NB4 (cell line): ENCODE measurements at places on chromosomes 1 and 21.
A peak's percentile ranks its signal among the peaks of the same experiment; 100 is the strongest.

GRCh38 chr1:234507626-234508387, 28.8 kb upstream of the TARBP1 start:
- DNase-seq, result no peak

GRCh38 chr1:4657244-4657789, 2.9 kb downstream of the AJAP1 start:
- no peak for DNase-seq

DNA sequence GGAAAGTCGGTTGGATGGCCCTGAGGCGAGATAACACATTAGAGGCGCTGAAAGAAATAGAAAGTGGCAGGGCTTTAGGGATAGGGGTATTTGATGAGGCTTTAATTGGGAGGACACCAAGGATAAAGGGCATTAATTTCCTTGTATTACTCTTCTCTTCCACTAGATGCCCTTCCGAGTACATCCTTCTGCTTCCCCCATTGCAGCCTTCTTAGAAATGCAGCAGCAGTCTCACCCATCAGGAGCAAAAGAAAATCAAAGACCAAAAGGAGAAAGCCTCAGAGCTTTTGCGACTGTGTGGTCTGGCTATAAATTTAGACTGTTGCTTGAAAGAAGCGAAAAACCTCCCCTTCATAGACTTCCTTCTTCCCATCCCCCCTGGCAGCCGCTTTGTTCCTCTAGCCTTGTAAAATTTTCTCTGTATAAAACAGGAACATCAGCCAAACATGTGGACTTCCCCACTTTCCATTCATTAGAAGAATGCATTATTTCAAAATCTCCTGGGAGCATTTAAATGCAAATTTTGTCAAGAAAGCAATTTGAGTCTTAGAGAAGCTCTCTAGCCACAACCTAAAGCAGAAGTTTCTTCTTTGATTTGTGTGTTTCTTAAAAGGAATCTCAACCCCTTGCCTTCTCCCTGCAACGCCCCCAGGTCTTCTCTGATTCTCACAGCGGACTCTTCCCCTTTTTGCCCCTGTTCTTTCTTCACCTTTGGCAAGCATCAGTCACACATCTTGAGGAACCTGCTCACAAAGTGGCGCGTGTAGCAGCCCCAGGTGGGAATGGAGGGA, 76.6 kb downstream of the NDUFS5 start:
- DNase-seq, result peak; percentile 88

GRCh38 chr1:68377098-68377497, 72.7 kb downstream of the RPE65 start:
- no peak for DNase-seq

- no peak for DNase-seq
These were observed 41.5 kb upstream of the CTBS start for GRCh38 chr1:84615790-84616189.

- DNase-seq, result no peak
These were observed 13.1 kb upstream of the KYAT3 start for GRCh38 chr1:89005286-89006151.

DNA sequence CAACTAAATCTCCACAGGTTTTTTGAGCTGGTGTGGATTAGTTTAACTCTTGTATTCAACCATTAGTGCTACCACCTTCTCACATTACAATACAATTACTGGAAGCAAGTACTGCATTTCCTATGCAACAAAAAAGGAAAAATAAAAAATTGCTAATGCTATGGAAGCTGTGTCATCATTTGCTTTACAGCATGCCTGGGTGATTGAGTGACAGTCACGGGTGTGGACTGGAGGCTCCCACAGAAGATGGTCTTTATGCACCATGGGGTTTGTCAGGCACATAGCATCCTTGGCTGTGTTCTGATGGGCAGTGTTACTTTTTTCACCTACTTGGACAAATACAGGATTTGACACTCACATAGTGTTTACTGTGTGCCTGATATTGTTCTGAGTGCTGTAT, 262.3 kb downstream of the TM2D1 start:
- no peak for DNase-seq

DNA sequence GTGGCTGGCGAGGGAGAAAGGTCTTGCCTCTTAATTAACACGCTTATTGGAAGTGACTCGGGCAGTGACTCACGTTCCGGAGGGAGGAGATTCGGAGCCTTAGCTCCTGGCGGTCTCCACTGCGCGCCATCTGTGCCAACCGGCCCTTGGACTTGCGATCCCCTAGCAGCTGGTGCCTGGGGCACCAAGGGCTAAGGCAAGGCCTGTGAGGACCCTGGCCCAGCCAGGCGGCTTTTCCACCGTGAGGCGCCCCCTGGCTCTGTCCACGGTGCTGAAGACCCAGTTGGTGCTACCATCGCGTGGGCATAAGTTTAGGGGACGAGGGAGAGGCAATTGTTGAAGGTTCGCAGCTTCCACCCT, 1.3 kb upstream of the SYT6 start:
- peak; percentile 44 for DNase-seq

DNA sequence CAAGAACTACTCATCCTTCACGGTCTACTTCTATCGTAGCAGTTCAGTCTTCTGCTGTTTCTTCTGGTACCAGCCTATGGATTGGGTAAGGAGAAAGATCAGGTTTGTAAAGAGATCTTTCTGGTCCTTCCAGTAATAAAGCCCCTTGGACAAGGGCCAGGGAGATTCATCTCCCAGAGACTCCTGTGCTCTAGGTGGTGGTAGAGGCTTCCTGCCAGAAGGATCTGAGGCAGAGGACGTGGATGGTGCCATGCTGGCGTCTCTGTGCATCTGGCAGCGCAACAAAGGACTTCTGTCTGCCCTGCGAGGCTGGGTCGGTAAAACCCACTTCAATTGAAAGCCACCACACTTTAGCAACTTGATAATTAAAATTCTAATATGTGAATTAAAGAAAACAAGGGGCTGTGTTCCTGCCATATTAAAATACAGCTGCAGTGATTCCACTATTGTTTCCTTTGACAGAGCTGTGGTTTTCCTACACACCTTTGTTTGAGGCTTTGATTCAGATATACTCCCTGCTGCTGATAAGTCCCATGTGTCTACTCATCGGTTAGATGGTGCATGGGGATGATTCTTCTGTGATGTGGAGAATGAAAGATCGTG, 73.6 kb downstream of the ROR1 start:
- no peak for DNase-seq

- DNase-seq, result no peak
These were observed 176.4 kb upstream of the PALMD start for GRCh38 chr1:99469550-99469971.

GRCh38 chr1:169288011-169288414, 79.6 kb downstream of the NME7 start:
- no peak for DNase-seq

DNA sequence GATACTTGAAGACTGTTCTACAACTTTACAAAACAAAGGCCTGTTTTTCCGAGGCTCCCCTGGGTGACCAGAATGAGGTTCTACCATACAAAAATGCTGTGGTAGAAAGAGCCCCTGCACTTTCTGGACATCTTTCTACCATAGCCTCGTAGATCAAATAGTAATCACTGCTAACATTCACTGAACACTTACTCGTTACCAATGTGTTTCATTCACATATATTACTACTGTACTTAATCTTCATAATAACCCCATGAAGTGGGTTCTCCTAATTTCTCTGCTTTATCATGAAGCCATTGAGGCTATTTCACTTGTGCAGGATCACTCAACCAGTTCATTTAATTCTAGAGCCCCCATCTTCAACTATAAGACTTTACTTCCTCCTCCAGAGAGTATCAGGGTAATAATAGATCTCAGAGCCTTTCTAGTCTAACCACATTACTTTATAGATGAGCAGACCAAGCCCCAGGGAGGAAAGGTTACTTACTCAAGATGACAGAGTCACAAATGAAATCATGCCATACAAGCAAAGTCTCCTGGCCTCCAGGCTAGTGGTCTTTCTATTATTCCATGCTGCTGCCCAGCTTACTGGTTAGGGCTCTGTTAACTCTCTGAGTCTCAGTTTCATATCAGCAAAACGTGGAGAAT, 46.7 kb upstream of the OSBPL9 start:
- peak; percentile 82 for DNase-seq

- DNase-seq, result peak; percentile 21
These were observed 534.4 kb upstream of the CXADR start for GRCh38 chr21:16978309-16978895.

DNA sequence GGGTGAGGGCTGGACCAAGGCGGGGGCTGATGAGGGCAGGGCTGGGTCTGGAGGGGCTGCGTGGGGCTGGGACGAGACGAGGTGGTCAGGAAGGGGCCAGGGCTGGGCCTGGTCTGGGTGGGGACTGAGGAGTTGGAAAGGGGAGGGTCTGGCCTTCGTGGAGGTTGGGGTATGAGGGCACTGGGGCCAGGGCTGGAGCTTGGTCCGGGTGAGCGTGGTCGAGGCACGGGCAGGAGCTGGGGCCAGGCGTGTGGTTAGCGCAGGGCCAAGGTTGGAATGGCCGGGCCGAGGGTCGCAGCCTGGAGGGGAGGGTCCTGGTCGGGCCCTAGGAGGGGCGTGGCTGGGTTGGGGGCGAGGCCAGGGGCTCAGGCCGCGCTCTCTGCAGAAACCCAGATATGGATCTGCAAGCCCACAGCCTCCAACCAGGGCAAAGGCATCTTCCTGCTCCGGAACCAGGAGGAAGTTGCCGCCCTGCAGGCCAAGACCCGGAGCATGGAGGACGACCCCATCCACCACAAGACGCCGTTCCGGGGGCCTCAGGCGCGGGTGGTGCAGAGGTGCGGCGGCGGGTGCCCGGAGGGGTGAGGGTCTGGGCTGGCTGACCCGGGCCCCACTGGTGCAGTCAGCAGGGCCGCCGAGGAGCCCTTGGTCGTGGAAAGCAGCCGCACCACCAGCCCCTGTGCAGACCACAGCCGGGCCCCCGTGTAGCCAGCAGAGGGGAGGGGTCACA, 9.0 kb downstream of the TTLL10 start:
- no peak for DNase-seq

- DNase-seq, result no peak
These were observed 149.5 kb upstream of the BACE2 start for GRCh38 chr21:41018431-41018830.

DNA sequence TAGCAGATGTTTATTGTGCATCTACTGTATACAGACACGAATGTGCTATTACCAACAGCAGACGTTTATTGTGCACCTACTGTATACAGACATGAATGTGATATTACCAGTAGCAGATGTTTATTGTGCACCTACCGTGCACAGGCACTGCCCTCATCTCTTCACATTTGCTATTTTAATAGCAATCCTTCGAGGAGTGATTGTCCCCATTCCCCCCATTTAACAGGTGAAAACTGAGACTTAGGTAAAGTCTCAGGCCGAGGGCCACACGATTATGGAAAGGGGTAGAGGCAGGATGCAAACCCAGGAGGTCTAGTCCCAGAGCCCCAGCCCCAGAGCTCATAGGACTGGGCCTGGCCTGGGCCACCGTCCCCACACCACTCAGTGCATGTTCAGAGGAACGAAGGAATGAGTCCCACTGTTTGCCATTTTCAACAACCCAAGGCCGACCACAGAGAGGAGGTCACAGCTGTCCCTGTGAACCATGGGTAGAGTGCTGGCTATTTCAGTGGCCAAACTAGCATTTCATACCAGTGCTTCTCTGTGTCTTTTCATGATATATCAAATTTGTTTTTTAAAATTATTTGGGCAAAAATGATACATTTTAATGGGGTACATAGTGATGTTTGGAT, 114.4 kb upstream of the TMEM51 start:
- DNase-seq, result no peak

- DNase-seq, result peak; percentile 29
These were observed 790 bp downstream of the TESK2 start for GRCh38 chr1:45490121-45490625.

GRCh38 chr21:32597205-32597604, 11.9 kb upstream of the TCP10L start:
- no peak for DNase-seq

GRCh38 chr1:32500387-32501209, 35.7 kb downstream of the ZBTB8B start:
- DNase-seq, result peak; percentile 79

- no peak for DNase-seq
These were observed 179.6 kb downstream of the RUNX1 start for GRCh38 chr21:34869545-34869944.

DNA sequence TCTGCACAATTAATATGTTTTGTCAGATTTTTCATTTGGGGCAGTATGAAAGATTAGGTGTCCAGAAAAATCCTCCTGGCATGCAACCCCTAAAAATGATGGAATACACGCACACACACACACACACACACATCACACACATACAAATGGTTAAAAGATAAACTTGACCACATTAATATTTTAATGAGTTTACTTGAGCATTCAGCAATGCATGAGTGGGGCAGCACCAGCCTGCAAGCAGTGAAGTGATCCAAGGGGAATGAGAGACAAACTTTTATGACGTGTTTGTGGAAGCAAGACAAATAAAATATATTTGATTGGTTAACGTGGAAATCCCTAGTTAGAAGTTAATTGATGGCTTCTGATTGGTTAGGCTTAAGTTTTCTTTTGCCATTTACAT, 29.1 kb upstream of the SOAT1 start:
- DNase-seq, result no peak

DNA sequence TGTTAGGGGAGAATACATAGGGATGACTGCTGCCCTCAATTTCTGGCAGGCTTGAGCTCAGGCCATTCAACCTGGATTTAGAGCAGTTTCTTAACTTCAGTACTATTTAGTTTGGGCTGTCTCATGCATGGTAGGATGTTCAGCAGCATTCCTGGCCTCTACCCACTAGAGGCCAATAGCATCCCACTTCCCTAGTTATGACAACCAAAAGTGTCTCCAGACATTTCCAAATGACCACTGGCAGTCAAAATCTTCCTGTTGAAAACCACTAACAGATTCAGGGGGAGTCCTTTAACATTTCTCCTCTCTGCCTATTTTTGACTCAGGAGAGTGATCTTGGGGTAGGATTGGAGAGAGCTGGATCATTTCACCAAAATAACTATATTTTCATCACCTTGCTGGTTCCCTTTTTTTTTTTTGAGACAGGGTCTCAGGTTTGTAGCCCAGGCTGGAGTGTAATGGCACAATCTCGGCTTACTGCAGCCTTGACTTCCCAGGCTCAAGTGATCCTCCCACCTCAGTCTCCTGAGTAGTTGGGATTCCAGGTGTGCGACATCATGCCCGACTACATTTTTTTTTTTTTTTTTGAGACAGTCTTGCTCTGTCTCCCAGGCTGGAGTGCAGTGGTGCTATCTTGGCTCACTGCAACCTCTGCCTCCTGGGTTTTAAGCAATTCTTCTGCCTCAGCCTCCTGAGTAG, 8.7 kb downstream of the GNAT2 start:
- no peak for DNase-seq

GRCh38 chr1:207713529-207713928, 38.3 kb upstream of the CD46 start:
- no peak for DNase-seq

GRCh38 chr1:115685029-115685705, 43.4 kb downstream of the VANGL1 start:
- no peak for DNase-seq

DNA sequence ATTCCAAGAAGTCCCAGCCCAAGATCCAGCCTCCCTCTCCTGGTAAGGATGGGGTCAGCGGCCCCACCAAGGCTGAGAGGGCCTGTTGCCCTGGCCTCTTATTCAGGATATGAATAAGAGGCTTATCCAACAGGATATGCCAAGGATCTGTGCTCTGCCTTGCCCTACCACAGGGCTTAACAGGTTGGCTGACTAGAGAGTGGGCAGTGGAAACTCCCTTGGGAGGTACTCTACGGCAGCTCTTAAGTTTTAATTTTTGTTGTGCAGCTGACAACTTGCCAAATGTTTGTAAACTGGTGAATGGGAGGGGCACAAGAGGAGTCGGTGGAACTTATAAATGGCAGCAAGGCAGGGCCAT, 16.5 kb upstream of the PIGV start:
- DNase-seq, result no peak
